ENCODE measurements at places on chromosomes 1 and 21. TPM values are rescaled to one million over a fixed set of nuclear protein-coding genes. Genes with fewer than 3 reads are reported as not detected.

- no peak for DNase-seq
Observed at GRCh38 chr1:25217015-25217414, 15.3 kb downstream of the SYF2 start.

DNA sequence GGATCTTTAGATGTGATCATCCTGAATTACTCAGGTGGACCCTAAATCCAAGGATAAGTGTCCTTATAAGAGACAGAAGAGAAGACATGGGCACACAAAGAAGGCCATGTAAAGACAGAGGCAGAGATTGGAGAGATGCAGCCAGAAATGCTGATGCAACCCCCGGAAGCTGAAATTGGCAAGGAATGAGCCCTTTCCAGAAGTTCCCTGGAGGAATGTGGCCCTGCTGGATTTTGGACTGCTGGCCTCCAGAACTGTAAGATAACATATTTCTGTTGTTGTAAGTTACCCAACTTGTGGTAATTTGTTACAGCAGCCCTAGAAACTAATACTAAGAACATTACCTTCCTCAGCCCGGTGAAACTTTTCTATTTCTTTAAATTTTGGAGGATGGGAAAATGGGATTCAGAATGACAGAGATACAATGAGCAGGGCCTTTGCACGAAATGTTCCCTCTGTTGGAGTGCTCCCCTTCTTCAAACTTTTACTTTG, 11.2 kb upstream of the PLPP3 start:
- DNase-seq, result no peak

Gene SH2D1B
- not detected for total RNA-seq

- no peak for DNase-seq
Observed at GRCh38 chr1:109272021-109272799, 10.7 kb downstream of the PSRC1 start.

Gene OR6N1
- total RNA-seq, result not detected

Gene FMO2
- not detected for total RNA-seq

DNA sequence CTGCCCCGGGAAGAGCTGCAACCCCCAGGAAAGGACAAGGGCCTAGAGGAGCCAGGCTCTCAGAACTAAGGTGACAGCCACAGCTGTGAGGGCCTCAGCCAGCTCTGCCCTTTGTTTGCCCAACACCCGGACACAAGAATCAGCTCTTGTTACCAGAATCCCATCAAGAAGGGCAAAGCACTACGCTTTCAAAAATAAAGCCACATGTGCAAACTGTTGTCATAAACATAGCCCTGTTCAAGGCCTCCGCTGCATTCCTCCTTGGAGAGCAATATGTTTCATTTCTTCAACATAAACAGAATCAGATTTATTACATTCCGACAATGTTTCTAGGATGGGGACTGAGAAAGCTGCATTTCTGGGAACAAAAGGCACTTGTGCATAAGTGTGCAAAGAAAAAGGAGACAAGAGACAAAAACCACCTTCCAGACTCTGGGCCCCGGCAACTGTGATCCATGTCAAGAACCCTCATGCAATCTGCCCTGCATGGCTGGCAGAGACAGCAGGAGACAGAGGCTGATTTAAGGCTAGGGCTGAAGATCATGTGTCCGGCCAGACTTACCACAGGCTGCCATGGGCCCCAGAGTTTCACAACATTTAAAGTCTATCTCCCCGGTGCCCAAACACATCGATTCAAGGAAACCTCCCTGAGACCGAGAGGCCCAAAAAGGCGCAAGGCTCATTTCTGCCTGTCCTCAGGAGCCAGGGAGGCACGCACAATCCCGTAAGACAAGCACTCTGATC, 71.0 kb downstream of the SSBP3 start:
- no peak for DNase-seq

Gene NCF2
- total RNA-seq, result not detected

DNA sequence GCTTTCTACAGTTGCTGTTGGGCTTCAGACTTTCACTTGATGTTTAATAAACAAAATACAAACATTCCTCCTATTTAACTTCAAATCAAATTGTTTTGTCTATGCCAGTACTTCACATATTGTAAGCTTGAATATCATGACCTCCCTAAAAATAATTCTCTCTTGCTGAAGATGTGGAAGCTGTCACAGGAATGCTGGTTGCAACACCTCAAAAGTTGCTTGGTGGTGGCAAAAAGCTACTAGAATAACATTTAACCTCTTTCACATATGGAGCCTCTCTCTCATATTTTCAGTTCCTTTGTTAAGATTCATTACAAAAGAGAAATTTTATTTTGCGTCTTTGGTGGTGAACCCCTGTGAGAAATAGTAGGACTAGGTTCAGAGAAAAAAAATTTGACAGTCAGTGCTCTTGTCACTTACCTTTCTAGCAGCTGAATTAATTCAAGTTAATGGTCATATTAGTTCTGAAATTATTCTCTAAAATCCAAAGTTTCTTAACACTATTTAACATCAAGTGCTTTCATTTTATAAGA, 25.5 kb upstream of the F13B start:
- no peak for DNase-seq

Gene RHOU
- 9.0 TPM for total RNA-seq

Data from endodermal cell (in vitro differentiated cells).